ENCODE measurements at places on chromosomes 7 and 10.

GRCh38 chr10:94785211-94785610 is 22.7 kb downstream of the CYP2C19 start:
- DNase-seq, result no peak

- no peak for DNase-seq
Measured at GRCh38 chr7:842431-843031, 10.3 kb downstream of the SUN1 start.

DNA sequence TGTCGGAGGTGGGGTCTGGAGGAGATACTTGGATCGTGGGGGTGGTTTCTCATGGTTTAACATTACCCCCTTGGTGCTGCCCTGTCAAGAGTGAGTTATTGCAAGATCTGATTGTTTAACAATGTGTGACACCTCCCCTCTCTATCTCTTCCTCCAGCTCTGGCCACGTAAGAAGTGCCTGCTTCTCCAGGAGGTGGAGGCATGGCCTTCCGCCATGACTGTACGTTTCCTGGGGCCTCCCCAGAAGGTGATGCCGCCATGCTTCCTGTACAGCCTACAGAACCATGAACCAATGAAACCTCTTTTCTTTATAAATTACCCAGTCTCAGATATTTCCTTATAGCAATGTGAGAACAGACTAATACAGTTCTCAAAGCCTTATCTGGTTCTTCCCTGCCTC is 547.0 kb downstream of the CALN1 start:
- DNase-seq, result no peak

- peak; percentile 23 for DNase-seq
Measured at GRCh38 chr7:64463636-64464375, 99.1 kb downstream of the ZNF680 start.

GRCh38 chr10:1802413-1802812 is 65.1 kb upstream of the ADARB2 start:
- DNase-seq, result no peak

DNA sequence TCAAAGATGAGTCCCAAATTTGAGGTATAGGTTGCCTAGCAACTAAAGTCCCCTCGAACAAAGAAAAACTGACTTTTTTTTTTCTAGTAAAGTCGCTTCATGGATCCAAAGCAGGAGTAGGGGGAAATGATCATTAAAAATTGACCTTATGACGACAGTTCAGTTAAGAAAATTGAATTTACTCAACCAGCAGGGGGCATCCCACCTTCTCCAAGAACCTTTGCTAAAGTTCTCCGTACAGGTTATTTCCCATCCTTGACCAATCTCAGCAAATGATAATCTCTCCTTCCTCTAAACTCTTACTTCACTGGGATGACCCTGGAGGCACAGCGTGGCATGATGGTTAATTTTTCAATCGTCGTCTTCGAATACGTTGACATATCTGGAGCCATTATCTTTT is 228.3 kb downstream of the CALN1 start:
- no peak for DNase-seq

GRCh38 chr10:103507235-103508191 is 14.0 kb downstream of the NEURL1 start:
- no peak for DNase-seq

DNA sequence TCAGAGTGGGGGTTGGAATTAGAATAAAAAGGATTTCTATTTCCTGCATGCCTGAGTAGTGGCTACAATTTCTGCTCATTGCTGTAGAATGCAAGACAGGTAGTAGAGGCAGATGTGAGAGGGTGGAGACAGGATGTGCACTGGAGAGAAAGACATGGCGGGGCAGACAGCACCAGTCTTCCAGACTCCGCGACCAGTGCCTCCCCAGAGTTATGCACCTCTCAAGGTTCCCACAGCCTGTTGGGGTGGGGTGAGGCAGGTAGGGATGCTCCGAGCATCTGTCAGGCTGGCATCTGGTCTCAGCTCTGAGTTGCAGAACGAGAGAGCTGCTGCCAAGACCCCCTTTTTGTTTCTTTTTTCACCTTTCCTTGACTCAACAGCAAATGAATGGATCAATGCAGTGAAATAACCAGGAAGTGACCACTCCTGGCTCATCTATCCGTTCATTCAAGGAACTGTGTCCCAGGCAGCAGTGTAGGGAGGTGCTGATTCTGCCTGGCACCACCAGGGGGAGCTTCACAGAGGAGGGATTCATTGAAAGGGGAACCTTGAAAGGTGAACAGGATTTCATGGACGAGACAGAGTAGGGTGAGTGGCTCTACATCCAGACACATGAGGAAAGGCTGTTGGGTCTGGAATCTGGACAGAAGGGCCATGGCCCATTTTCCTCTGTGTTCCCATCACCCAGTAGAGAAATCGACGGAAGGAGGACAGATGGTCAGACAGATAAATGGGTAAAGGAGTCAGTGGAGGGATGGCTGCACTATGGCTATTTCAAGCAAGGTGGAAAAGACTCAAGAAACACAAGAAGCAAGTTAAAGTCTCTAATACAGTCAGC is 17.2 kb upstream of the SLC18A3 start:
- DNase-seq, result peak; percentile 73

GRCh38 chr10:71835671-71836595 is 15.1 kb downstream of the PSAP start:
- DNase-seq, result no peak

DNA sequence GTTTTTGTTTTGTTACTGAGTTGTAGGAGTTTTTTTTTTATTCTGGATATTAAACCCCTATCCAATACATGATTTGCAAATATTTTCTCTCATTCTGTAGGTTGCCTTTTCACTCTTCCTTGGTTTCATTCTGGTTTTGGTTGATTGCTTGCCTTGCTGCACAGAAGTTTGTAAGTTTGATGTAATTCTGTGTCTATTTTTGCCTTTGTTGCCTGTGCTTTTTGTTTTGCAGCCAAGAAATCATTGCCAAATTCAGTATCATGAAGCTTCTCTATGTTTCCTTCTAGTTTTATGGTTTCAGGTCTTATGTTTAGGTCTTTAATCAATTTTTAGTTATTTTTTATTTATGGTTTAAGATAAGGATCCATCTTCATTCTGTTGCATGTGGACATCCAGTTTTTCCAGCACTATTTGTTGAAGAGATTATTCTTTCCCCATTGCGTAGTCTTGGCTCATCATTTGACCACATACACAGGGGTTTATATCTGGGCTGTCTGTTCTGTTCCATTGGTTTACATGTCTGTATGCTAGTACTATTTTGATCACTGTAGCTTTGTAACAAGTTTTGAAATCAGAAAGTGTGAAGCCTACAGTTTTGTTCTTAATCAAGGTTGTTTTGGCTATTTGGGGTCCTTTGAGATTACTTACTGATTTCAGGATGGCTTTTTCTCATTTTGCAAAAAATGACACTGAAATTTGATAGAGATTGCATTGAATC is 26.4 kb downstream of the BMPR1A start:
- DNase-seq, result no peak

GRCh38 chr10:48285710-48286109 is 11.2 kb upstream of the FRMPD2 start:
- DNase-seq, result no peak

DNA sequence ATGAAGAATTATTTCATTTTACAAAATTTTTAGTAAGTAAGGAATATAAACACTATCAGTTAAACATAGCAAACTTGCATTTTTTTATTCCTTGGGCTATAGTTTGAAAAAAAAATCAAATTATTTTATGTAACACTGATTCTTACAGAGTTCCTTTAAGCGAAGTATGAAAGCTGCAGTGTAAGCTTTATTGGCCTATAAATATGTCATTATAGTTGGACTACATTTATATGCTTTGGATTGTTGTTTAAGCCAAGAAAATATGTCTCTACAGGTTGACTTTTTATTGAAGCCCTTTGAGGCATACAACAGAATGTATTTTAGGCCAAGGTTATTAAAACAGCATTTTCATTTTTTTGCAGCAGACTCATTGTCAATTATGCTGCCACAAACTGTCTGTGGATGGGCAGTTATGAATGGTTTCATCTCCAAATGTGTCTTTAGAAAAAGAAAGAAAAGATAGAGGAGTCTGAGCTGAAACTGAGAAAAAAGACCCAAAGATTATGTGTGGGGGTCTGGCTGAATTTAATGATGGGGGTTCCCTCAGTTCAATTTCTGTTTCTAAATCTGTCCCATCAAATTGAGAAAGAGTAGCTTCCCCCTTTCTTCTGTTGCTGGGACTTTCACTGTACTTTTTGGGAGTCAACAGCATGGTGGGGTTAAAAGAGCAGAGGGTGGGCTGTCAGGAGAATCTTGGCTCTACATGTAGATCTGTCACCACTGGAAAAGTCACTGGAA is 43.1 kb downstream of the ARID5B start:
- no peak for DNase-seq

DNA sequence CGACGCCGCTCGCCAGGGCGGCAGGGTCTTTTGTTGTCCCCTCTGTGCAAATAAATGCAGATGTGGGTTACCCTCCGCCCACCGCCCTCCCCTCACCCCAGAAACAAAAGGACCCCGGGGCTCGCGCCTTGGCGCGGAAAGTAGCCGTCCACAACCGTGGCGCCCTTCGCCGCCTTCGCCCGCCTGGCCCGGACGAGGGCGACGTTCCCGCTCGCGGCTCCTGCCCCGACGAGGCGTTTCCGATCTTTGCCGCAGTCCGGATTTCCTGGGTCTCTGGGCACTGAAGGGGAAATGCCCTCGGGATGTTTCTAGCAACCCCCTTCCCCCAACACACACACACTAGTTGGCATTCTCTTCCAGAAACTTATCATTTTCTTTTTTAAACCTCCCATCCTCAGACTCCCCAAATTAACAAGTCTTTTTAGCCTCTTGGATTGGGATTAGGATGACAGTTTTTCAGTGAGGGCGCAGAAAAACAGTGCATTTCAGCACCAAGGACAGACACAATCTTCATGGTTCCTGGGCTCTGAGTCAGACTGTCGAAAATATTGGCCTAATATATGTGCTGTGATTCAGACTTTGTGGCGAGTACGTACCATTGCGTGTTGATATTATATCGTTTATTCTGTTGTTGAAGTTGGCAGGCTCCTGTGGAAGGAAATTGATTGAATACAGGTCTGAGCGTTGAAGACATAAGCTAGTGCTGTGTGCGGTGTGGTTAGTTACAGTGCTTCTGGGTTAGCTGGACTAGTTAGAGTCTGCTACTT is 771 bp downstream of the PHYHIPL start:
- DNase-seq, result no peak

DNA sequence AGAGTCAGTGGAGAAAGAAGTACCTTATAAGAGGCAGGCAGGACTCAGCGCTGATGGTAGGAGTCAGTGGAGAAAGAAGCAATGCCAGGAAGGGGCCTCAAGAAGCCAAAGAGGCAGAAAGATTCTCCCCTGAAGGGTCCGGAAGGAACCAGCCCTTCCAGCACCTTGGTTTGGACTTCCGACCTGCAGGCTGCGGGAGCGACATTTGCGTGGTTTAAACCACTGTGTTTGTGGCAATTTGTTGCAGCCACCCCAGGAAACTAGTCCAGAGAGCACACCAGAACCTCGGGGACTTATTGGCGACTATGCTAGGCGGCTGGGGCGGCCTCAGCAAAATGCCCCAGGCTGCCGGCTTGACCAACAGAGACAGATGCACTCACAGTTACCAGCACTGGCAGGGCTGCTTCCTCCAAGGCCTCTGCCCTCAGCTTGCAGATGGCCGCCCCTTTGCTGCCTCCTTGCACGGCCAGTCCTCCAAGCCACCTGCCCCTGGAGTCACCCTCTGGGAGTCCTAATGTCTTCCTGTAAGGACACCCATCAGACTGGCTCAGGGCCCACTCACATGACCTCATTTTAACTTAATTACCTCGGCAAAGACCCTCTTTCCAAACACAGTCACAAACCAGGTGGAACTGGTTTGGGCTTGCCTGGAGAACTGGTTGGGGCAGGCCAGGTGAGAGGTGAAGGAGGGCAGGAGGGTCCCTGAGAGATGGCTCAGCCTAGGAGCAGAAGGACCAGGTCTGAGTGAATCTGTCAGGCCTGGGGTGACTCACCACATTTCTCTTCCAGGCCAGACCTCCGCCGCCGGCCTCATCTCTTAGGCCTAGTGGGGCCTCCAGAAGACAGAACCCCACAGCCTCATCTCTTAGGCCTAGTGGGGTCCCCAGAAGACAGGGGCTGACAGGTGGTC is 26.1 kb downstream of the CALML3 start:
- no peak for DNase-seq
